ENCODE measurements at places on chromosomes 1 and 21. TPM values are rescaled to one million over a fixed set of nuclear protein-coding genes. Genes with fewer than 3 reads are reported as not detected.

The BEND5 gene
- 5.2 TPM for total RNA-seq

DNA sequence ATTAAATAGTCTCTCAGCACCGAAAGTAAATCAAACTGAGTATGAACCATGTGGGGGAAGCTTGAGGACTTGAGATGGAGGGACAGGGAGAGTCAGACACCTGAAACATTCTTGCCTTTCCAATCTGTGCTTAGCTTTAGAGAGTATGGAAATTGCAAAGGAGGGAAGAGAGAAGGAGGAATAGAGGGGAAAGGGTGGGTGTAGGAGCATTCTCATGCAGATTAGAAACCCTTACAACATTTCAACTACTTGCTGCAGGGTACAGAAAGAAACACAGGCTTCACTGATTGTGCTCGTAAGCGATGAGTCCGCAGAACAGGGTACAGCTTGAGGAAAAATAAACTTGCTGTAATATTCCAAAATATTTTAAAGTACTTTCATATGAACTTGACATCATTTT, 73.8 kb downstream of the NIBAN1 start:
- no peak for DNase-seq

GRCh38 chr1:227943381-227944089, 4.2 kb downstream of the WNT9A start:
- DNase-seq = no peak

DNA sequence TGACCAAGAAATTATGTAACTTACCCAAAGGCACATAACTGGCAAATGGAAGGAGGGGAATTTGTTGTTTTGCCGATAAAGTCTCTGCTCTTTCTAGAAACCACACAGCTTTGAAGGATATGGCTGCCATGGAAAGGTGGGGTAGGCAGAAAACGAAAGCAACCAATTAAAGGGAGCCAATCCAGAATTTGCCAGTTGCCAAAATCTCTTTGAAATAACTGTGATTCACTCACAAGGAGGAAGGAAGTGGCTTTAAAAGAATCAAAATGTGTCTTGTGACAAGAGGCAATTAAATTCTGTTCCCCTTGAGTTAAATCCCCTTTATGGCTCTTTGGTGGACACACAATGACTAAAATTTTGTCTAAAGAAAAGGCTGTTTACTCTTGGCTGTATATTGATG, 61.2 kb upstream of the CCDC190 start:
- no peak for DNase-seq

GRCh38 chr1:18599086-18599485, 31.6 kb upstream of the PAX7 start:
- peak; percentile 40 for DNase-seq

DNA sequence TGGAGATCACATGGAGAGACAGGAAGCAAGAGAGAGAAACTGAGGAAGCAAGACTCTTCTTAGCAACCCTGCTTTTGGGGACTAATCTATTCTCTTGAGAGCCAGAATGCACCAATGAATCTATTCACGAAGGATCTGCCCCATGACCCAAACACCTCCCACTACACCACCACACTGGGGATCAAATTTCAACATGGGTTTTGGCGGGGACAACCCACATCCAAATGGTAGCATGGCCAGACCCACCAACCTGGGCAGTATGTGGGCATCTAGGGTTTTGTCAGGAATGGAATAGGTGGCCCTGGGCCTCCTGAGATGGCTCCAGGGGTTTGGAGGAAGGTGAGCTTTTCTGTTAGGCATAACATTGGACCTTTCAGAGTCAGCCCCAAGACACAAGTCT, 33.7 kb downstream of the NENF start:
- DNase-seq = no peak

GRCh38 chr1:192974701-192975100, 84.5 kb downstream of the UCHL5 start:
- no peak for DNase-seq

Data from prostate gland (tissue), 2 donors.